ENCODE measurements at places on chromosomes 7 and 10. TPM values are rescaled to one million over a fixed set of nuclear protein-coding genes. Genes with fewer than 3 reads are reported as not detected.

DNA sequence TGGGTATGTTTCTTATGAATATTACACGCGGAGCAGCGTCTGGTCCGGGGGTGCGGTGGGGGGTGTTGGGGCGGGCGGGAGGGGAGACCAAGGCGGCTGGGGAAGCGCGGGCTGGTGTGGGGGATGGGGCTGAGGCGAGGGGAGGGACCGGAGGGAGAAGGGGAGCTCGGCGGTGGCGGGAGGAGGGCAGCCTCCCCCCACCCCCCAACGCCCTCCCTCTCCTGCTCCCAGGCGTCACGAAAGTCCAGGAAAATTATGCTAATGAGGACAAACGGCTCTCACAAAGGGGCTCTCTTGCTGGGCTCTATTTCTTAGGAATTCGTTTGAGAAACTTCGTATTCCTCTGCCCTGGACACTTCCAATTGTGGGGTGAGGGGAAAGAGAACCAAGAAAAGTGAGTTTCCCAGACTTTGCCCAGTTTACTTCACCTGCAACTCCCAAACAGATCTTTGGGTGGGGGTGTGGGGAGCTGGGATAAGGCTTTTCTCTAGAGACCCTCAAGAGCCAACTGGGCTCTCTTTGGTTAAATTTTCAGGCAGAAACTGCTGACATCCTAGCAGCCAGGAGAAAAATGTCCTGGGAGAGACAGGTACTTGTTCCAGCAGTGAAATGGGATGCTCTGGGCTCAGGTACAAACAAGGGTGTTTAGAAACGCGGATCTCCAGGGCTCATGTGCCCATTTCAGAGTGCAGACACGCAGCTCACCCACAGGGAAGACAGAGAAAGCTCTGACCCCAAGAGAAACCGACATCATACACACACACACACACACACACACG is 11.7 kb upstream of the HOXA2 start:
- no peak for DNase-seq

ODAD2 gene
- total RNA-seq: not detected

- no peak for DNase-seq
Observed at GRCh38 chr10:34710391-34710751, 104.7 kb downstream of the PARD3 start.

GRCh38 chr7:158977981-158978380 is 121.6 kb downstream of the DYNC2I1 start:
- DNase-seq: no peak

DNA sequence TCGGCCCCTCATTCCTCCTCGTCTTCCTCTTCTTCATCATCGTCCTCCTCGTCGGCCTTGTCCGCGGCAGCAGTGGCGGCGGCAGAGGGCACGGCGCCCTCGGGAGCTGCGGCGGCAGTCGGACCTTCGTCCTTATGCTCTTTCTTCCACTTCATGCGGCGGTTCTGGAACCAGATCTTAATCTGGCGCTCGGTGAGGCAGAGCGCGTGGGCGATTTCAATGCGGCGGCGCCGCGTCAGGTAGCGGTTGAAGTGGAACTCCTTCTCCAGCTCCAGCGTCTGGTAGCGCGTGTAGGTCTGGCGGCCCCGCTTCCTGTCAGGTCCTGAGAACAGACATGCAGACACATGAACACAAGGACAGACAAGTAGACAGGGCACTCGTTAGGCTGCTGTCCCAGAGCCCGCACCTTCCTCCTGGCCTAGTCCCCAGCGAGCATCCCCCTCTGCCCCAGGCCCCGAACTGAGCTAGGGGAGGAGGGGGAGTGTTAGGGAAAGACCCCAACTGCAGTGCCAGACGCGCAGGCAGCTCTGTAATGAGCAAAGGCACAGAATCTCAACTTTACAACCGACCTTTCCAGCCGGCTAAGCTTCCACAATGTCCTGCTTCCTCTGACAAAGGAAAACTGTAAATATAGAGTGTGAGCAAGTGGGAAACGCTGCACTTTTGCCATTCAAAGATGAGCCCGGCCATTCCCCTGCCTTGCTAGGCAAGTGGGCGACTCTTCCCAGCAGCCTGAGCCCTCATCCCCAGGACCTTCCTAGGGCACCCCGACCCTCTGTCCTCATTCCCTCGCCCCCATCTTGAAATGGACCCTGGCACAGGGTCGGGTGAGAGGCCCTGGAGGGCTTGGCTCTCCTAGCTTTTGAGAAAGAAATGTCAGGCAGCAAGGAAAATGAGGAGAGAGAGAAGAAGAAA is 1.3 kb downstream of the HOXA7 start:
- peak; percentile 37 for DNase-seq

DNA sequence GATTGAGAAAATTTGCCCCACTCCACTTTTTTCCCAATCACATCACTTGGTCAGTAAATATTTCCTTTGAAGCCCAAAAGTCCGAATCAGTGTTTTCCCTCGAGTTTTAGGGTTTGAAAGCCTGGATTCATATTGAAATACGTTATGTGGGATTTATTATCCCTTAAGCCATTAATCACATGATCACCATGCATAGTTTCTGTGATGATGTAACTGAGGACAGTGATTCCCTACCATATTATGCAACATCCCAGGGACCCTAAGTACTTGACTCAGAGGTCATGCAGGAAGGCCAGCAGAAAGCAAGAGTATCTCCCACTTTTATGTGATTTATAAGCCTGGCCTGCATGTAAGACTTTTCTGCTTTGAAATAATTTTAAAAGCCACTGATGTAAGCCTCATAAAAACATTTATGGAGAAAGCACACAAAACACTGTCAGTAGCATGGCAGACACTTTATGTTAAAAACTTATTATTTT is 630.6 kb upstream of the ZWINT start:
- DNase-seq: no peak

GRCh38 chr10:85648279-85648754 is 718.3 kb downstream of the GRID1 start:
- DNase-seq: no peak

LIPM gene
- not detected for total RNA-seq

SLC18A3 gene
- total RNA-seq: not detected

ATP6V1F gene
- total RNA-seq: 128 TPM

DNA sequence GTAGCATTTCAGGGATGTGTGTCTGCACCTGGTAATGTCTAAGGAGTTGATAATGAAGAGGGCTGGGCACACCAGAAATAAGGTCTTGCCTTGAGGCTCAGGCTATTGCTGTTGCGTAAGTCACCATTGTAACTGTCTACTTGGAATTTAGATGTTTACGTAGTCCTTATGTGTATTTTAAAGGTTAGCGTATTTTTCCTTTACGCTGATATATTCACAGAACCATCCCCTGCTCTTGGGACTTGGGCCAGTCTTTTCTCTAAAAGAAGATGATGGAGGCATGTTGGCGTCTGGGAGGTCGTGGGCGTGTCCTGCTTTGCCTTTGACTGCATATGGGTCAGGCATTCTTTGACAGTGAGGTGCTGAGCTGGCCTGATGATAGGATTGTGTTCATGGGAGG is 14.7 kb downstream of the WDR37 start:
- DNase-seq: no peak

DNA sequence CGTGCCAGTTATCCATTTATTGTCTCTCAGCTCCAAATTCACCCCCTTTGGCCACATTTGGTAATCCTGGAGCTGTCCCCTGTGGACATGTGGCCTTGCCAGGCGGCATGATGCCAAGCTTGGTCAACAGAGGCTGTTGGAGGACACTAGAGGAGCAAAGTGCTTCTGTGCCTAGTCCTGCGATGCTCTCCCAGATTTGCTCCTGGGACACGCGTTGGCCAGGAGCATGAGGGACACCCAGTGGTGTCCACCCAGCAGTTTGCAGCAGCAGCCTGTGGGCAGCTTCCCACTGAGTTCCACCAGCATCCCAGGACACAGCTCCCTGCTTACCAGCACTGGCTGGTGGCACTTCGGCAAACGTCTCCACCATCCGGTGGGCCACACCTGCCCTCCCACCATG is 55.5 kb upstream of the STEAP1B start:
- no peak for DNase-seq

GRCh38 chr7:78568690-78569089 is 770.1 kb downstream of the PHTF2 start:
- DNase-seq: no peak

ITIH5 gene
- 10.3 TPM for total RNA-seq

GRCh38 chr10:104417637-104418292 is 64.1 kb downstream of the CFAP58 start:
- DNase-seq: no peak

GRCh38 chr7:41701068-41701941 is 1.6 kb downstream of the INHBA start:
- DNase-seq: no peak

SFR1 gene
- 5.7 TPM for total RNA-seq

GRCh38 chr7:49580761-49581160 is 192.7 kb upstream of the VWC2 start:
- DNase-seq: no peak

DNA sequence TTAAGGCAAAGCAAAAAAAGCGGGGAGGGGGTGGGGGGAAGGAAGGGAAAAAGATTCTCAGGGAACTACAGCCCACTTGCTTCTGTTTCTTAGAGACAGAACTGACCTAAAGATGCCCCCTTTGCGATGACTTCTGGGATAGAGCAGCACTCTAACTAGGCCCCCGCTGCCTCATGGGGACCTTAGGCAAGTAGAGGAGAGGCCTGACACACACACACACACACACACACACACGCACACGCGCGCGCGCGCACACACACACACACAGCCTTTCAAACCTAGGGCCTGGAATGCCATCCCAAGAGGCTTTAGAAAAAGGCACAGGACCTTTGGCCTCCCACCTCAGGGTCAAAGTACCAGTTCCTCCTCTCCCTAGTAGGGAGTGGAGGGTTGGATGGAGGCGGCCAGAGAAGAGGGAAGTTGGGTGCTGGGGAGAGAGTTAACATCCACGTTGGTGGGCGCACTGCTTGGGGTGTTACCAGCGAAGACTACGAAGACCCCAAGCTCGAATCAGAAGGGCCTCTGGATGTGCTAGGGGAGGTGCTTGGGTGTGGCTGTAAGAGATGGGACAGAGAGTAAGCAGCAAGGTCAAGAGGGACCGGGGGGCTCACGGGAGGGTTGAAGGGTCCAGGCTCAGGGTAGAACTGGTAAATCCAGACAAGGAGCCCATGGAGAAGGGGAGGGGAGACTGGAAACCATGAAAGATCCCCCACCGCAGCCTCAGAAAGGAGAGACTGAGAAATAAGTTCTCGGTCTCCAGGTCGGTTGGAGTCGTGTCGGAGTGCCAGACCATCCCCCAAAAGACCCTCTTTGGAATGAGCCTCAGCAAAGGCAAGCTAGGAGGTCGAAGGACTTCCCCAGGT is 1.2 kb upstream of the COL1A2 start:
- peak; percentile 70 for DNase-seq

- DNase-seq: no peak
Observed at GRCh38 chr7:118590107-118590506, 365.6 kb downstream of the ANKRD7 start.

GRCh38 chr7:25287291-25287690 is 59.0 kb upstream of the NPVF start:
- DNase-seq: no peak

DNA sequence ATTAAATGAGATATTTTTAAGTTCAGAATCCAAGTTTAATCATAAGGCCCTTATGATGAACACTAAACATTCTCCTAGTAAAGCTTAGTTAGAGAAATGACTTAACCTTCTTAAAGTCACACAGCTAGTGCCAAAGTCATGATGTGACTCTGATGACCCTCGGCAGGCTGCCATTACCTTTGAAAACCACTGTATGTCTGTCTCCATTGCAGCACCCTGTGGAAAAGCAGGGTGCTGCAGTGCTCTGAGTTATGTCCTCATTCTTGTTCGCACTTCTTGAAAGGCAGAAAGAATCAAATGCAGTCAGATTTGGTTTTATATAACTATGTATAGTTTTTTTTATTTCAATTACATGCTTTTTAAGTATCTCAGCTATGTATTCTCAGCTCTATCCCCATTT is 105.0 kb downstream of the PHTF2 start:
- no peak for DNase-seq

TMEM106B gene
- total RNA-seq: 44.1 TPM

- DNase-seq: no peak
Observed at GRCh38 chr10:115706488-115707076, 566.4 kb downstream of the GFRA1 start.

DNA sequence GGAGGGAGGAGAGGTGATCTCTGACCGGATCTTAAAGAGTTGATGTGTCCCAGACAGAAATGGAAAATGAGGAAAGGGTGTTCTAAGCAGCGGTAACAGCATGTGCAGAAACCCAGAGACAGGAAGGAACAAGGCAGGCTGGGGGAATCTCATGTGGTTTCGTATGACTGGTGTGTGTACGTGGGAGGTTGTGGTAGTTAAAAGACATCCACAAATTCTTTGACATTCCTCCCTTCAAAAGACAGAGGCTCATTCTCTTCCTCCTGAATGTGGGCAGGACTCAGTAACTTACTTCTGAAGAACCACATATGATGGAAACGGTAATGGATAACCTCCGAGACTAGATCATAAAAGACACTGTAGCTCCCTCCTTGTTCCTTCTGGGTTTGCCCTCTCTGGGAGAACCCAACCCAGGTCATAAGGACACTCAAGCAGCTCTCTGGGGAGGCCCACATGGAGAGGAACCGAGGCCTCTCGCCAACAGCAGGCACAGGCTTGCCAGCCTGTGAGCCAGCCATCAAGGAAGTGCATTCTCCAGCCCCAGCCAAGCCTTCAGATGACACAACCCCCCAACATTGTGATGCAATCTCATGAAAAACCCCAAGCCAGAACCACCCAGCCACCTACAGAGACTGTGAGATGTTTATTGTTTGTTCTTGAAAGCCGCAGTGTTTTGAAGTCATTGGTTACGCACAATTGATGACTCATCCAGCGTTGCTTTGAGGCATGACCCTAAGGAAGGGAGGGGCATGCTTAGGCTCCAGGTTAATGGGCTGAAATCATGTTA is 116.0 kb downstream of the SLIT1 start:
- DNase-seq: no peak

- no peak for DNase-seq
Observed at GRCh38 chr7:36507475-36508440, 118.1 kb downstream of the ANLN start.

DNA sequence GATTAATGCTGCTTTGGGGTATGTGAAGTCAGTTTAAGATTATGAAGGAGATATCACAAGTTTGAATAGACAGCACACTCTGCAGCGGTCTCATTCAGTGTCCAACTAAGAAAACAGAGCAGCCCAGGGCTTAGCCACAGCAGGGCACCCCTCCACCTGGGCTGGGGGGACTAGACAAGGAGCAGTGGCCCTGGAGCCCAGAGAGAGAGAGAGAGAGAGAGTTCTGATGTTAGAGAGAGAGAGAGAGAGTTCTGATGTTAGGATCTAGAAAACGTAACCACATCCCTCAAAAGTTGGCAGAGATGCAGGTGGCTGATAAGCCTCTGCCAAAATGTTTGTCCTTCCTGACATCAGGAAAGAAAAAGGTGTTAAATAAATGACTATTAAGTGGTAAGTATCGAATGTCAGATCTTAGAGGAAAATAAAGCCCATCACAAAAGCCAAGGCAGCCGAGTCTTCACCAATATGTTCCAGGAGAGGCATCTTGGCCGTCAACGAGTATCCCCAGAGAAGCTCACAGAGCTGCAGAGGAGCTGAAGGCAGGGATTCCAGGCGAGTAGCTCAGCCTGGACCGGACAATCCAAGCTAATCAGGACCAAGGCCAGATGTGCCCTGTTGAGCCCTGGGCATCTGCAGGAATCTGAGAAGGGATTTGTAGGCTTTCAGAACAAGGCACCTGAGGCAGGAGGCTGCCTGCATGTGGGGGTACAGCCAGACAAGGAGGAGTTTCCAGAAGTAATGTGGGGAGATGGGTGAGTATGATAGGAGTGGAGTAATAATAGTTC is 150.1 kb upstream of the TCF7L2 start:
- no peak for DNase-seq
